ENCODE measurements at places on chromosomes 4 and X. TPM values are rescaled to one million over a fixed set of nuclear protein-coding genes. Genes with fewer than 3 reads are reported as not detected.

DNA sequence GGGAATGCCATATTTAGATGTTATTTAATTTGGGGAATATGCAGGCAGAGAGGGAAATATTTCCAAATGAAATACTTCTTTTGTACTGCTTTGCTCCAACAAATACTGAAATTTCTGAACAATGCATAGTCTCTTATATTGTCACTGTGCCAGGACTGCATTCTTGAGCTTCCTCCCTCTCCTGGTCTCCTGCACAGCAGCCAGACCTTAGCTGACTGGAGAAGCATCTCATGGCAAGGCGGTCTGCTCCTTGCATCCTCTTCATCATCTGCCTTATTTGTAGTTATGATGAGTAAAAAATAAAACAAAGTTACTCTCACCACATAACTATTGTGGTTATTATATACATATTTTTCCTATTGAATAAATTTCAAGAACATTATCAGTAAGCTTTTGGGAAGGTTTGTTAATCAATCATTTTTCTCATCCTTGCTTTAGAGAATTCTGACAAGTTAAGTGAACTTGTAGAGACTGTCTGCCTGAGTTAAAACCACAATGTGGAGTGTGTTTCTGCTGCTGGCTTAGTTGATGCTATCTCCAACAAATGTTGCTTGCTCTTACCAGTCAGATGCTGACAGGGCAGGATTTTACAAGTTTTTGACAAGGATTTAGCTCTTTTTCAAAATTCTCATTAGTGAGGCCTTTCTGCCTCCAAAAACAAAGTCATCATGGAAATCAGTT is 153.6 kb downstream of the SOWAHB start:
- no peaks in the 10 kb centered on the region for H3K36me3 ChIP-seq
- H3K27ac ChIP-seq, result no peak overlapping the region
- no peaks in the 10 kb centered on the region for H3K27me3 ChIP-seq
- no peak for DNase-seq
- H3K4me3 ChIP-seq, result no peak overlapping the region

- H3K36me3 ChIP-seq, result no peaks in the 10 kb centered on the region
- H3K27ac ChIP-seq, result no peak overlapping the region
- H3K27me3 ChIP-seq, result no peaks in the 10 kb centered on the region
- no peak overlapping the region for H3K4me3 ChIP-seq
- H3K4me1 ChIP-seq, result peaks cover 57% of the 10 kb centered on the region
- no peak for DNase-seq
Observed at GRCh38 chr4:81651243-81651899, 179.7 kb upstream of the RASGEF1B start.

GRCh38 chrX:109859651-109860050 is 126.6 kb upstream of the ACSL4 start:
- no peak overlapping the region for H3K27ac ChIP-seq
- no peak for DNase-seq
- H3K4me3 ChIP-seq, result no peak overlapping the region
- H3K4me1 ChIP-seq, result no peaks in the 10 kb centered on the region
- H3K27me3 ChIP-seq, result no peaks in the 10 kb centered on the region

- H3K4me3 ChIP-seq, result no peak overlapping the region
- DNase-seq, result no peak
Observed at GRCh38 chrX:30951003-30951402, 61.9 kb upstream of the TAB3 start.

- no peaks in the 10 kb centered on the region for H3K27me3 ChIP-seq
- H3K4me3 ChIP-seq, result no peak overlapping the region
- DNase-seq, result no peak
- H3K36me3 ChIP-seq, result no peaks in the 10 kb centered on the region
- no peak overlapping the region for H3K27ac ChIP-seq
Observed at GRCh38 chr4:165966833-165967232, 93.8 kb downstream of the TLL1 start.

SH3TC1 gene
- 24.6 TPM for total RNA-seq

DNA sequence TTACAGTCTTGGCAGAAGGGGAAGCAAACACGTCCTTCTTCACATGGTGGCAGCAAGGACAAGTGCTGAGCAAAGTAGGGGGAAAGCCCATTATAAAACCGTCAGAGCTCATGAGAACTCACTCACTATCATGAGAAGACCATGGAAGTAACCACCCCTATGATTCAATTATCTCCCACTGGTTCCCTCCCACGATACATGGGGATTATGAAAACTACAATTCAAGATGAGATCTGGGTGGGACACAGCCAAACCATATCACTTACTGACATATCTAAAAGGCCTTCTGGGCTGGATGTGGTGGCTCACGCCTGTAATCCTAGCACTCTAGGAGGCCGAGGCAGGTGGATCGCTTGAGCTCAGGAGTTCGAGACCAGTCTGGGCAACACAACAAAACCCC is 117.1 kb upstream of the USP9X start:
- DNase-seq, result no peak
- no peaks in the 10 kb centered on the region for H3K4me1 ChIP-seq
- H3K27ac ChIP-seq, result no peak overlapping the region

FAM184B gene
- not detected for total RNA-seq

- H3K27me3 ChIP-seq, result no peaks in the 10 kb centered on the region
- no peak overlapping the region for H3K27ac ChIP-seq
- H3K4me3 ChIP-seq, result no peak overlapping the region
- no peaks in the 10 kb centered on the region for H3K36me3 ChIP-seq
- no peak for DNase-seq
- H3K4me1 ChIP-seq, result no peaks in the 10 kb centered on the region
Observed at GRCh38 chrX:83658731-83659130, 150.6 kb downstream of the POU3F4 start.

DNA sequence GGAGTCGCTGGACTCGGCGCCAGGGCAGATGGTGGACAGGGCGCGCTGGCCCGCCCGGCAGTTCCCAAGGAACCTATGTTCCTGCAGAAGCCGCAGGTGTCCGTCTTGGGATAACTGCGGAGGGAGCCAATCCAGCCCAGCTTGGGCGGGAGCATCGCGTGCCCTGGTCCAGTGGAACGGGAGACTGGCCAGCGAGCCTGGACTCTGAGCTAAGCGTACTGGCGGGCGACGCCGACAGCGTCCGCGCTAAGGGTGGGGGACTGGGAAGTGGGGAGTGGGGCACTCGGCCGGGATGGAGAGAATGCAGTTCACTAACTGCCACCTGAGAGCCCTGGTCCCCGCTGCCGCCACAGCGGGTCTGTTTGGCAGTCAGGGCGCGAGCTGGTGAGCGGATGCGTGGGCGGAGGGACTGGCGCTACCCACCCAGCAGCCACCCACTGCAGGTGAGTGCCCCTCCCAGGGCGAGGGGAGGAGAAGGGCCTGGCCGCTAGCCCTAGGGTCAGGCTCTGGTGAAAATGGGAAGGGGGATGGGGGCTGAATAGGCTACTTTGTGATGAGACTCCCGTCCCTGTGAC is 1.3 kb upstream of the MAMLD1 start:
- H3K4me3 ChIP-seq, result peak overlapping the region; percentile 71
- no peak overlapping the region for H3K27ac ChIP-seq
- DNase-seq, result no peak
- peaks cover 44% of the 10 kb centered on the region for H3K4me1 ChIP-seq
- H3K36me3 ChIP-seq, result no peaks in the 10 kb centered on the region

- DNase-seq, result no peak
- H3K4me1 ChIP-seq, result peaks cover 9% of the 10 kb centered on the region
- peak overlapping the region; percentile 36 for H3K4me3 ChIP-seq
- no peaks in the 10 kb centered on the region for H3K27me3 ChIP-seq
- H3K27ac ChIP-seq, result no peak overlapping the region
- no peaks in the 10 kb centered on the region for H3K36me3 ChIP-seq
Observed at GRCh38 chrX:69285401-69285877, 120.2 kb upstream of the PJA1 start.

- no peak for DNase-seq
- no peak overlapping the region for H3K4me3 ChIP-seq
- H3K27me3 ChIP-seq, result no peaks in the 10 kb centered on the region
Observed at GRCh38 chrX:150642423-150642822, 50.8 kb upstream of the MTMR1 start.

- no peaks in the 10 kb centered on the region for H3K36me3 ChIP-seq
- no peaks in the 10 kb centered on the region for H3K27me3 ChIP-seq
- H3K4me3 ChIP-seq, result no peak overlapping the region
- no peak for DNase-seq
Observed at GRCh38 chr4:79875344-79875899, 197.6 kb downstream of the ANTXR2 start.

ZFP92 gene
- total RNA-seq, result 1.2 TPM

DNA sequence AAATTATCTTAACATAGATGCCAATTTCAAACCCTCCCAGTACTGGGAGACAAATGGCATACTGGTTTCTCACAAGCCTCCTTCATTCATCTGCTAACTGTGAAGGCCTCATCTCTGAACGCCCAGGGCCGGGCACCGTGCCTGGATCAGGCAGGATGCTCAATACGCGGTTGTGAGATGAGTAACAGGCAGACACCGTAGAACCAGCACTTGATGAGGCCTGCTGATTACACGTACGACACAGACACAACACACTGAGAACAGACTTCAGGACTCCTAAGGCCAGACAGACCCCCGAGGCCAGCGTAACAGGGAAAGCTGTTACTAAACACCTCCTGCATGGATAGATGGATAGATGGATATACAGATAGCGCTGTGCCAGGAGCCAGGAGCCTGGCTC is 154.6 kb downstream of the AFAP1 start:
- no peak overlapping the region for H3K27ac ChIP-seq
- no peak for DNase-seq
- no peaks in the 10 kb centered on the region for H3K36me3 ChIP-seq
- H3K4me3 ChIP-seq, result no peak overlapping the region

STATH gene
- not detected for total RNA-seq

KLF8 gene
- total RNA-seq, result 5.4 TPM

GRCh38 chr4:30068234-30068633 is 651.9 kb upstream of the PCDH7 start:
- no peaks in the 10 kb centered on the region for H3K27me3 ChIP-seq
- H3K27ac ChIP-seq, result no peak overlapping the region
- no peaks in the 10 kb centered on the region for H3K36me3 ChIP-seq
- no peak for DNase-seq
- no peak overlapping the region for H3K4me3 ChIP-seq
- H3K4me1 ChIP-seq, result no peaks in the 10 kb centered on the region

DNA sequence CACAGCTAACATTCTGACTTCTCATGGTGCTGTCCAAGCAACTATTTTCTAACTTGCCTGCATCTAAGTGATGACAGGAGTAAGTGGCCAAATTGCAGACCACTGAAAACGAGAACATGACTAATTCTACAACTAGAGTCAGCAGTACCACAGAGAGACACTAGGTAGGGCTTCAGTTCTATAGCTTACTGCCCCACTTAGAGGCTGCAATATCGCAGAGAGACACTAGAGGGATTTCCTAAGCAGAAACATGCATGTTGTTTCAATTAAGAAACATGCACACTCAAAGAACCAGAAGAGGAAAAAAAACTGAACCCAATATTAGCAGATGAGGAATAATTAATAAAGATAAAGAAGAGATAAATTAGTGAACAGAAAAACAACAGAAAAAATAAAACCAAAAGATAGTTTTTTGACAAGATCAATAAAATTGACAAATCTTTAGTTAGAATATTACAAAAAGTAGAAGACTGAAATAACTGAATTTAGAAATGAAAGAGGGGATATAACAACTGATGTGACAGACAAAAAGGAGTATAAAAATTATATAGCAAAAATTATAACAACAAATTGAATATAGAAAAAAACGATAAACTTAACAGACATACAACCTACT is 100.8 kb downstream of the SPIN4 start:
- no peak overlapping the region for H3K27ac ChIP-seq
- DNase-seq, result peak; percentile 12
- H3K27me3 ChIP-seq, result no peaks in the 10 kb centered on the region
- no peaks in the 10 kb centered on the region for H3K36me3 ChIP-seq
- no peak overlapping the region for H3K4me3 ChIP-seq

DNA sequence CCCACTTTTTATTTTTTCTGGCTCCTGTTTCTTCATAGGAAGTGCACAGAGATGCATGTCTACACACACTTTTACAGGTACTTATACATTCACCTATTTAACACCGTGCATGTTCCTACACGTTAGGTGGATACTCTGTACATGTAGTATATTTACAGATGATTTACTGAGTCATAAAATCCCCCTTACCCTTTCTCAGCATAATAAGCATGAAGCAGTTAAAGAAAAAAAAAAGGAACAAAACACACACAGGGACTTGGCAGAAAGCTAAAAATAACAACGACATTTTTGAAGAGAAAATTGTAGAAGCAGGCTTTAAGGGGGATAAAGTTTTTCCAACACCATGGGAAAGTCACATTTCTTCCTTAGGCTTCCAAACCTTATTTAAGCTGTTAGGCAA is 96.4 kb upstream of the IQCM start:
- no peaks in the 10 kb centered on the region for H3K27me3 ChIP-seq
- no peak for DNase-seq
- H3K27ac ChIP-seq, result no peak overlapping the region
- H3K36me3 ChIP-seq, result no peaks in the 10 kb centered on the region
- H3K4me3 ChIP-seq, result no peak overlapping the region

DNA sequence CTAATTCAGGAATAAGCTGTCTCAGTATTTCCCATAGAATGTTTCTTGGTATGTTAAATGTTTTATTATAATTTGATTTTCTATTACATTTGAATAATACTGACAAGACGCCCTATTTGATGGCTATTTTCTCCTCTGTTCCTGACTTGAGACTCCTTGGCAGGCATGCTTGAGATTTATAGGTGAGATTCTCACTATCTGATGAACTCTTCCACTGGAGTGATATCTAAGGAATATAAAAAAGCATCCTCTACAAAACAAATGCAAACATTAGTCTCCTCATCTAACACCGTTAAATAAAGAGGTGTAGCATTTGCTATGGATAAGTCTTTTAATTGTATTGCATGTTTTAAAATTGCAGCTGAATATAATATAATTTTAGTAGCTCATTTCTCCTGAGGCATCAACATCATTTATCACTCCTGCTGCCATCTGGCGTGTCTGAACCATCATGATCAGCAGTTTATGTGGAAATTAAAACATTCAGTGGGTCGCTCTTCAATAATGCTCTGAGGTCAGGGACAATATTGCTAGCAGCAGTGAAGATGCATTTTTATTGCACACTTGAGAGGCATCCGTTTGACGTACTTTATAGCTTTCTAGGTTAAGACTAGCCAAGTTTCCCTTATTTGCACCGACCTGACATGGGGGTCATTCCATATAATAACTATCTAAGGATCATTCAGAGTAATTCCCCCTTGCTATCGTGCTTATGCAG is 210.4 kb upstream of the GALNTL6 start:
- no peak for DNase-seq
- no peak overlapping the region for H3K4me3 ChIP-seq
- H3K27me3 ChIP-seq, result no peaks in the 10 kb centered on the region

DNA sequence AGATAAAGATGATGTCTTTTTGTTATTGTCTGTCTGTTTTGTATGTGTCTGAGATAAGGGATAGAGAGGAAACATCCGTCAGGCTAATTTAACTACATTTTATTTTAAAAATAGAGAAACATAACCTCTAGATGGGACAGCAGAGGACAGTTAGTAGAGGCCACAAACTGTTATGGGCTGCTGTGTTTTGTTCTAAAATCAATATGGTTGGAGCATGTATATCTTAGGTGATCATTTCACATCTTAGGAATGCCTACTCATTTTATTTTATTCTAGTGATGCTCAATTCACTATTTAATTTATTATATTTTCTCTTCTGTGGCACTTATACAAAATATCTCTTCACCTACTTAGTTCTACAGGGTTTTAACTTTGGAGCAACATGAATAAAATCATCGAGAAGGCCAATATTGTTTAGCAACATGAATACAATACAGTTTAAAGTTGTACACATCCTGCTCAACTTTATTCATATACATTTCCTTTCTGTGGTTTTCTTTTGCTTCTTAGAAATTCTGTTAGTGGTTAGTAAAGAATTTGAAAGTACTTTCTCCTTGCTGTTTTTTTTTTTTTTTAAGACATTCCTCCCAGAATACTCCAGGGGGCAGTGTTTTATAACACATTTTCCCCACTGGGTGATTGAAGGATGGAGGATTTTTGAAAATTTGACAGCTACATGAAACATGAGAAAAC is 392.9 kb downstream of the UNC5C start:
- H3K4me1 ChIP-seq, result peaks cover 25% of the 10 kb centered on the region
- H3K36me3 ChIP-seq, result no peaks in the 10 kb centered on the region
- no peak for DNase-seq
- no peak overlapping the region for H3K27ac ChIP-seq
- no peaks in the 10 kb centered on the region for H3K27me3 ChIP-seq
